ENCODE measurements at places on chromosomes 7 and 10. TPM values are rescaled to one million over a fixed set of nuclear protein-coding genes. Genes with fewer than 3 reads are reported as not detected.

- DNase-seq, result no peak
These were observed 26.7 kb upstream of the CDCA7L start for GRCh38 chr7:21972397-21972784.

DNA sequence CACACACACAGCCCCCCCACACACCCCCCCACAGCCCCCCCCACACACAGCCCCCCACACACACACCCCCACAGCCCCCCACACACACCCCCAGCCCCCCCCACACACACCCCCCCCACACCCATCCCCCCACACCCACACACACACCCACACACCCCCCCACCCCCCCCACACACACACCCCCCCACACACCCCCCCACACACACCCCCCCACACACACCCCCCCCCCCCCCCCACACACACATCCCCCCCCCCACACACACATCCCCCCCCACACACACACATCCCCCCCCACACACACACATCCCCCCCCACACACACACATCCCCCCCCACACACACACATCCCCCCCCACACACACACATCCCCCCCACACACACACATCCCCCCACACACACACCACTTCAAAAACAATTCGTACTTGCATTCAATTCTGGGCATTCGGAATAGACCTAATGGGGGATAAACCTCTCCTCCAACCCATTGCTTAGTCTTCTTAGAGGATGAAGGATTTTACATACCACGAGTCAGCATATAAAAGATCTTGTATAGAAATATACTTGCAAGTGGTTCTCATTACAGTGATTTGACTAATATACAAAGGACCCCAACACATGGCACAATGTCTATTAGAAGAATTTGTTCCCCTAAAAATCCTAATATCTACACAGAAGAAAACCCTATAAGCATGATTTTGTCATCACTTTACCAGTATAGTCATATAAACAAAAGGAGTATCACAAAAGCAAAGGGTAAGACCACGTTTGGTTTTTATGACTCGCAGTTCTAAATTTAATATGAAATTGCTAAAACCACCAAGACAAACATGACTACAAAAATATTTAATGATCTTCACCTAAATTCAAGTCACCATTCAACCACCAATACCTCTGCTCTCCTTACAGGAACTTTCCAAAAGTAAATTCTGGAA, 80.9 kb downstream of the DIP2C start:
- no peak for DNase-seq

- no peak for DNase-seq
These were observed 196.7 kb upstream of the TMEM72 start for GRCh38 chr10:44714451-44714850.

DNA sequence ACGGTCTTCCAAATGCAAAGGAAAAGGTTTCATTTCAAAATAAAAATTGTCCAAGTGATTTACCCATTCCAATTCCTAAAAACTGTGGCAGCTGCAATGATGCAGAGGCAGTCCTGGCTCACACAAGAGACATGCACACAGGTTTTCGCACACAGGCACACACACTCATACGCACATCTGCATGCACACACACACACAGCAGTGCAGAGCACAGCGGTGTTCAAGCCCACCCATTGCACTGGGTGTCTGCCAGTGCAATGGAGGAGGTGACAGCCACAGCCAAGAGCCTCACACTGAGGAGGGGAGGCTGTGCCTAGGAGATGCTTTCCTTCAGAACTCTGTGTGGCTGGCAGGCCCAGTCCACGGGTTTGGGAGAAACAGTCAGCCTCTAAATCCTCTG, 123.7 kb downstream of the SLIT1 start:
- no peak for DNase-seq

- DNase-seq, result no peak
These were observed 311.6 kb downstream of the CCDC3 start for GRCh38 chr10:12689893-12690292.

DNA sequence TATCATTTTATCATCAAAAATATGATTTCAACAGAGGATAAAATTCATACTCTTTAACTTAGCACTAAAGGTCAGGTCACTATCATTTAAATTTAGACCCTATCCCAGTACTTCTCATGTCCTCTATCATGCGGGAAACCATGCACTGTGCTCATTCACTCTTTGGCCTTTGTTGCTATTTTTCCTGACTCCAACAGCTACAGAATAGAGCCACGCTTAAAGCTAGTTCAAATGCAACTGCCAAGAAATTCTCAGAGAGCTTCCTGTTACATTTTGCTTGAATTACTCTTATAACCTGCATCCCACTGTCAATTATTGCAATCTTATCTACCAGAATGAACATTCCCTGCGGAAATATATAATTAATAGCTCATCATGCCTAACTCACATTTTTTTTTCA, 58.3 kb downstream of the SEMA3A start:
- DNase-seq, result no peak

GRCh38 chr10:6542999-6543430, 37.1 kb downstream of the PRKCQ start:
- no peak for DNase-seq

The CEP55 gene
- polyA plus RNA-seq, result 15.7 TPM

All from right lung (tissue), 10 donors.